Stimulated activated CD8-positive, alpha-beta memory T cell treated with anti-CD3 and anti-CD28 coated beads, Interleukin-4, amount 100 ng/mL, for 4 hours (primary cell): ENCODE measurements at places on chromosomes 5 and 9.

GRCh38 chr5:111227801-111228200 lies 3.6 kb downstream of the CAMK4 start:
- no peak for DNase-seq

- DNase-seq = no peak
Observed at GRCh38 chr5:132138260-132138659, 64.7 kb downstream of the CSF2 start.

- no peak for DNase-seq
Observed at GRCh38 chr9:90054810-90055209, 450.0 kb downstream of the GADD45G start.

DNA sequence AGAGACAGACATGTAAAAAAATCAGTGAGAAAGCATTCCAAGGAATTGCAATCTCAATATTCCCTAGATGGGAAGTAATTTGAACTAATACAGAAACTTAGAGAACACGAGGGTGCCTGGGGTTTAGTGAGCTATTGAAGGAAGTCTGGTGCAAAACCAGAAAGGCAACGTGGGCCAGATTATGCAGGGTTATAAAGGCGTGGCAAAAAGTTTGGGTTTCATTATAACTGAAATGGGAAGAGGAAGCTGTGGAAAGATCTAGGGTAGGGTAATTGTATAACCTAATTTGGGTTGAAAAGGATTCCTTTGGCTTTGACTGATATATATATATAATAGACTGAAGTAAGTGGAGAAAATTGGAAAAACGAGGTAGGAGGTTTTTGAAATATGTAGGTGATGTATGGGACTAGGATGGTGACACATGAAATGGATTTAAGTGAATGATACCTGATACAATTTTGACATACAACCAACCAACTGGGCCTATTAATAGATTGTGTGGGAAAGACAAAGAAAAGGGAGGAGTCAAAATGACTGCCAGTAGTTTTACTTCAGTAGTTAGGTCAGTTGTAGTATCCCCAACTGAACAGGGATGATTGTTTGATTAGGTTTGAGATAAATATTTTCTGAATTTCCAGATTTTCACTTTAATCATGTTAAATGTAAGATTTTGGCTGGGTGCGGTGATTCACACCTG lies 65.3 kb downstream of the FAM174A start:
- no peak for DNase-seq

- DNase-seq = no peak
Observed at GRCh38 chr5:130652176-130652575, 512.9 kb downstream of the HINT1 start.

DNA sequence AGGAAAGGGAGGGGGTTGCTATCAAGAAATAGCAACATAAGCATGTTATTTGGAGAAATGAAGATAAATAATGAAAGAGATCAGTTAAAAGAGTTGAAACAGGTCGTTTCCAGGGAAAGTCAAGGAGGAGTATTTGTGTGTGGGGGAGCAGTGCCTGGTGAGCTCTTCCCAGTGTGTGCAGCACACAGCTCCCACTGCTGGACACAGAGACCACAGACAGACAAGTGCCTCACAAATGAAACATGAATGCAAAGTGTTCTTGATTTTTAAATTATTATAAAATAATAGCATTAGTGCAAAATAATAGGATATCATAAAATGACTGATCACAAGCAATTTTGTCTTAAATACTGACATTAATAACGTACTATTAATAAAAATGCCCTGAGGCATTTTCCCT lies 40.8 kb downstream of the LIFR start:
- DNase-seq = no peak

GRCh38 chr5:133164759-133165158 lies 112.9 kb downstream of the HSPA4 start:
- DNase-seq = no peak

GRCh38 chr5:117812861-117813260 lies 1175.5 kb downstream of the DTWD2 start:
- no peak for DNase-seq

- DNase-seq = no peak
Observed at GRCh38 chr5:6745706-6746222, 32.5 kb downstream of the TENT4A start.
